ENCODE measurements at places on chromosomes 2 and 18.

GRCh38 chr18:23964282-23965238 lies 50.0 kb upstream of the TTC39C start:
- peak; percentile 18 for DNase-seq

DNA sequence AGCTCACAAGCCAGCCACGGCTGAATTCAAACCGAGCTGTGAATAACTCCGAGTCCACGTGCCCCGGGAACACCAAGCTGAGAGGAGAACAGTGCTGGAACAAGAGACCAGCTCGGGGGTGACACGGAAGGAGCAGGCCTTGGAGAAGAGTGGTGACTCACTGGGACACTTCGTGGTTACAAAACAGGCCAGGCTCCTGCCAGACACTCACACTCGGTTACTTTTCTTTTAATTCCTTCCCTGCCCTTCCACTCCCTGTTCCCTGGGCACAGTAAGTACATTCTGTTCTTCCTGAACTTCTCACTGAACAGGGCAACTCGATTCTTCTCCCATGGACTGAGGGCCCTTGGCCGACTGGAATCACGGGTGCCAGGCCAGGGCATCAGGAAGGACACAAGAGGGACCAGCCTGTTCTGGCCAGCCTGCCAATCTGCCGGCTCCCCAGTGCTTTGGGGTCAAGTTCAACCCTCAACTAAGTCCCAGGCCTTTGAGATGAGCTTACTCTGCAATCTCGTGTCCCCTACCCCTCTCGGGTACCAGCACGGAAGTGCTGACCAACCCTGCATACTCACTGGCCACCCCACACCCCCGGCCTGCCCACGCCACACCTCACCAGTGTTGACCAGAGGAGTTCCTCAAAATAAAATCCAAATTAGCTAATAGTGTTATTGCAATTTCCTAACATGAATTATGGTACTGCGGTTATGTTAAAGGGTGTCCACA lies 87.5 kb downstream of the TFCP2L1 start:
- DNase-seq = no peak

DNA sequence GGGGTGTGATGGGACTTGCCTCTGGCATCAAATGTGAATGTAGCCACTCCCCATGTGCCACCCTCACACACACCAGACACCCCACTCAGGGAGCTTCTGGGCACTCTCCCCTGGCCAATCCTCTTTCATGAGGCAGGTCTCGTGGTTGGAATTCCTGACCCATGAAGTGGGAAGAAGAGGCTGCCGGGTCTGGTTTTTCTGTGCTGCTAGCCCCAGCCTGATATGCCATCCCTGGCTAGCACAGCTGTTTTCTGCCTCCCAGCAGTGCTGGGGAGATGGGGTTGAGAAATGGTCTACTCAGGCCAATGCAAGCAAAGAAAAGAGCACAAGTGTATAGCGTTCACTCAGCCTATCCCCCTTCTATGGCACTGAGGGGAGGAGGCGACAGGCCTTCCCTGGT lies 1.2 kb upstream of the C2orf72 start:
- DNase-seq = no peak

DNA sequence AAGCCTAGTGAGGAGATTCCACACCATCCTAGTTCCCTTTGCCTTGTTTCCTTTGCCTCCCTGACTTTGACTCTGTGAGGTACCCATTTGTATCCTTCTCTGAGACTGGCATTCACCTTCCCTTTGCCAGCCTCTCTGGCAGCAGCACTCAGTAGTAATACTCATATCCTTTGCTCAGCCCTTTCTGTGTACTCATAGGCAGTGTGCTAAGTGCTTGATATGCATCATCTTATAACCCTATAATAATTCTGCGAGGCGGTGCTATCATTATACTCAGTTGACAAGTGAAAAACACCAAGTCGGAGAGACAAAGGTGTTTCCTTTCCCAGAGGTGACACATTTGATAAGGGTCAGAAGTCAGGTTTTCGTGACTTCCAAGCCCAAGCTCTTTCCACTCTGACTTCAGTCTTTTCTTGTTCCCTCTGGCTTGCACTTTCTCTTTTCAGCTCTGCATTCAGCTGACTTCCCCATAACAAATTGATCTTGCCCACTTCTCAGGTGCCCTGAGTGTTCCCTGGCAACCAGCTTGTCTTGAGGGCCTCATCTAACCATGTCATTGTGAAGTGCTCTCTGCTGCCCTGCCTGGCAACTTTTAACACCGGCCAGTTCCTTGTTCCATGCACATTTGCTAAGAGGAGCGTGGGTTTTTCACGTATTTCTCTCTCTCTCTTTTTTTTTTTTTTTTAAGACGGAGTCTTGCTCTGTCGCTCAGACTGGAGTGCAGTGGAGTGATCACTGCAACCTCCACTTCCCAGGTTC lies 94.5 kb upstream of the UPP2 start:
- DNase-seq = peak; percentile 14

DNA sequence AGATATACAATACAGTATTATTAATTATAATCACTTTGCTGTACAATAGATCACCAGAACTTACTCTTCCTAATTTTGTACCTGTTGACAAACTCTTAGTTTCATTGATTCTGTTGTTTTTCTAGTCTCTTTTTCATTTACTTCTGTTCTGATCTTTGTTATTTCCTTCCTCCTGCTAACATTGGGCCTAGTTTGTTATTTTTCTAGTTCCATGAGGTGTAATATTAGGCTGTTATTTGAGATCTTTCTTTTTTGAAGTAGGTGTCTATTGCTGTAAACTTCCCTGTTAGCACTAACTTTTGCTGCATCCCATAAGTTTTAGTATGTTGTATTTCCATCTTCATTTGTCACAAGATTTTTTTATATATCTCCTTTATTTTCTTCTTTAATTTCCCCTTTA lies 55.1 kb downstream of the LIMS1 start:
- no peak for DNase-seq

DNA sequence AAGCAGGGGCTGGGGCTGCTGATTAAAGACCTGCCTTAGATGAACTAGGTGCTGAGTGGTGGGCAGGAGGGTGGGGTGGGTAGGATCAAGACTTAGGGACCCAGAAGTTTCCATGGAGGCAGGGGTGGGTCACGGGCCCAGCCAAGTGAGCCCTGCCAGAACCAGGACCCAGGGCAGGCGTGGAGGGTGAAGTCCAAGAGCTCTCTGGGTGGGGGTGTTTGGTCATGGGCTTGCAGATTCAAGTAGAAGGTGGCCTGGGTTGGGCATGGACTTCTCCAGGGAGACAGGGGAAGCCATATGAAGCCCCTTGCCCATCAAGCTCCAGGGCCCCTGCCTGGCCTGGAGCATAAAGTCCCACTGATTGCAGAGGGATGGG lies 168.8 kb downstream of the SMAD7 start:
- DNase-seq = no peak

GRCh38 chr2:138210487-138210886 lies 246.2 kb downstream of the HNMT start:
- DNase-seq = no peak

- DNase-seq = no peak
Measured at GRCh38 chr2:159111346-159111927, 143.0 kb downstream of the TANC1 start.

DNA sequence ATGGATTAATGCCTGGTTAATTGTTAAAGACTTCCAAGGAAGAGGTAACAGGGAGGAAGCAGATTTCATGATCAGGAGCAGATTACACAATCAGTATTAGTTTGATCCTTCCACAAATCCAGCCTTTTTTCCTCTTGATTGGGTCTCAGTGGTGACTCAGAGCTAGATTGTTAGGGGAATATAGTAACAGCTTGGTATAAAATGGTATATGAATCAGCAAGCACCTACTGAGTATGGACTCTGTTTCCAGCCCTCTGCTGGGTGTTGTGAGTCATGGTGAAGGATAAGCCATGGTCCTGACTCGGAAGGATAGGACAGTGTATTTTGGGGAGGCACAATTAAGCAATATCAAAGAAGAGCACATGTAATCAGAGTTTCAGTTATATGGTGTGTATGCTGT lies 272.4 kb upstream of the DPP10 start:
- DNase-seq = no peak

DNA sequence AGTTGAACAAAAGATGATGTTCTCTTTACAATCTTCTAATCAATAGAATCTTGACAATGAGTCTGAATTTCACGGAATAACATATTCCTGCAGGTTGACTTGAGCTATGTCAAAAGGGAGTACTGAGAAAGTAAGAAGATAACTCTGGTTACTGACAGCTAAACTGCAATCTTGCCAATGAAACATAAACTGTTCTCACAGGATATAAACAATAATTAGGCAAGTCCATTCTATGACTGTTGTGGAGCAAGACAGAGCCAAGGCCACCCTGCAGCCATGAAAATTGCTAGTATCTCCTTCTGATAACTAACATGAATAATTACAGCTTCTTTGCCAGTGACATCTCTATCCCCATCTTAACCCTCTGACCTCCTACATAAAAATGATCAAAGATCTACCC lies 6.3 kb upstream of the RPRD1A start:
- no peak for DNase-seq

DNA sequence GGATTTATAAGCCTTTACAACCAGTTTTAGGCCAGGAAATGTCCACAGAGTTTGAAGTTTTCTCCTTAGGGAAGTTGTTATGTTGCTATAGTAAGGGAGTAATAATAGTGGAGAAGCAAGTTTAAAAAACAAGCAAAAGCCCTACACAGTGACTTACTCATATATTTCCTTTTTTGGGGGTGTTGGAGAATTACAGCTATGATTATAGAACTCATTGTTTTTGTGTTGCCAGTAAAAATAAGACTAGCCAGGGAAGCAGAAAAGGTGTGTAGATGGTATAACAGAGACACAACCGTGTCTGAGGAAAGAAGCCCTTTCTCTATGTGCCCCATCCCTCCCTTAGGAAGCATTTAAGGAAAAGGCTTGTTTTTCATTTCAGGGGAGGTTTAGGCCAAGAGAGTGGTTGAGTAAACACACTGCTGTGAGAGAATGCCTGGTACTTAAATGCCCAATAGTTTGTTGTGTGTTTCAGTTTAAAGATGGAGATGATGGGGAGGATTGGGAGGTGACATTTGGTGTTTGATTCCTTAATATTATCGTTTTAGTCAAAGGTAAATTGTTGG lies 2.3 kb downstream of the VAPA start:
- DNase-seq = no peak

GRCh38 chr2:19171409-19171808 lies 187.0 kb downstream of the OSR1 start:
- no peak for DNase-seq

DNA sequence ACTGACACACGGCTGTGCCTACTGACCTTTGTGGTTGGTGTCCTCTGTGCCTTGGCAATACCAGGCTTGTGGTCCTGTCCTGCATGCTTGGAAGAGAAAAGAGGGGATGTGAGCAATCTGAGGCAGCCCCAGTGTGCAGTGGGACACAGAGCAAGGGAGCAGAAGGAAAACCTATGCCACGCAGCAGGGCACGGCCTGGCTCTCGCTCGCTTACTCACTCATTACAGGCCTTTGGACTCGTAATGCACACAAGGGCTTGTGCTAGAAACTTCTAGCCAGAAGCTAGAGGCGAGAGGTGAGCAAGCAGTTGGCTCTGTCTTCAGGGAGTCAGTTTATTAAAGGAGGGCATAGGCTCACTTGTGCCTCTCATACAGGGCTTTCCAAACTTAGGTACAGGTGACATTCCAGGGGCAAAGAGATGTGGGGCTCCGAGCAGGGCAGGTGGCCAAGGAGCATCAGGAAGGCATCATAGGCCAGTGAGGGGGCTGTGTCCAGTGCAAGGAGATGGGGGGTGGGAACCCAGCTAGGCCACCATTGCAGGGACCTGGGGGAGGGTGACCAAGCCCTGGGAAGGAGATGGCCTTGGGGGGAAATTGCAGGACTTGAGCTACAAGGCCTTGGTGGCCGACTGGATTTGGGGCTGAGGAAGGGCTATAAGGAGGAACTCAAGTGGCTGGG lies 100.8 kb downstream of the DYSF start:
- DNase-seq = no peak

DNA sequence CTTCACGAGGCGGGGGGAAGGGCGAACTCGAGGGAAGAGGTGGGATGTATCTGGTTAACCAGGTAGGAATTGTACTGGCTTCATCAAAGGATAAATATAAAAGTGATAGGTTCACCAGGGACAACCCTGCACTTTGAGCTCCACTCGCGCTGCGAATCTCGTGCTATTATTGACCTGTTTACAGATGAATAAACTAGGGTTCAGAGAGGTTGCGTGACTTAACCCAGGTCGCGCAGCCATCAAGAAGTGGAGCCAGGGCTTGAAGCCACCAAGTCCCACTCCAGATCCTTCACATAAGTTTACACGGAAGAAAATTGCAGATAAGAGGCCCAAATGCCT lies 1.4 kb upstream of the CYP1B1 start:
- DNase-seq = no peak

DNA sequence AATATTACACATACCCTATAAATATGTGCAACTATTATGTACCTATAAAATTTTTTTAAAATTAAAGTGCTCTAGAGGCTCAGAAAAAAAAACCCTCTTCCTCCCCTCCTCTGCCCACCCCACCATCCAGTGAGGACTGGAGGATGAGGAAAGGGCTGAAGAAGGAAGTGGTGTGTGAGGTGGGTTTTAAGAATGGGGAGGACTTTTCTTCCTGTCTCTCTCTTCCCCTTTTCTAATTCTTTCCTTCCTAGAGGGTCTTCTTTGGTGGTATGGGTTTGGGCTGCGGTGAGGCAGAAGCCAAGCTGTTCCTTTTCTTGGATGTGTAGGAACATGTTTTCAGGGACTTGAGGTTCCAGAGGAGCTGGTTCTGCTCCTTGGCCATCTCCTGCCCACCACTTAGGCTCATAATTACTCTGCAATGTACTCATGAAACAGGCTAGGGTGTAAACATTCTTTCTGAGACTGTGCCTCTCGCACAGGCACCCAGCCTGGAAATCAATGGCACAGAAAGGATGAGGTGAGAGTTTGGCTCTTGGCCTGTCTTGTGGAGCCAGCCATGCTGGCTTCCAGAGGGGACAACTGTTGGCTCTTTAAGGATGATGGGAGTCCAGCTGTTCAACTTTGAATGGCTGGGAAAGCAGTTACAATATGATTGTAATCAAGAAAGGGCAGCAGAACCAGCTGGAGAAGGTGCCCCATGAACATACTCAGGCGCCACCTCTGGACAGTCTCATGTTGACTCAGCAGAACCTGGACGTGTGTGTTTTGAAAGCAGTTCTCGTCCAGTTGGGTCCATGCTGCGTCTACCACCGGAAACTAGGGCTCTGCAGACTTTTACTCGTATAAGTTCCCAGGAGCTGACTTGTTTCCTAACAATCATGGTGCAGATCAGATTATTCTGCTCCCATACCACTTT lies 38.3 kb downstream of the IL1RL2 start:
- DNase-seq = no peak
